CD4-positive, alpha-beta T cell treated with Interleukin-17A for 4 hours (primary cell): ENCODE measurements at places on chromosomes 1 and 21.
A peak's percentile ranks its signal among the peaks of the same experiment; 100 is the strongest.

DNA sequence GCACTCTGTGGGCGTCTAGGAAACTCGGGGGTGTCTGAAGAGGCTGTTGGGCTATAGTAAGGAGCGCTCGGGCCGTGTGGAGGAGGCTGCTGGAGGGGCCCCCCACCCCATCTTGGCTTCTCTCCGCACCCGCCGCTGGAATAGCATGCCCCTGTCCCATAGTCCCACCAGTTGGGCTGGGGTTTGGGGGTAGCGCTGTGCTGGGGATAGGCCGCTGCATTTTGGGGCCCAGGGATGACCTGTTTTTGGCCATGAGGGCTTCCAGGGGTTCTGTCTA lies 511 bp downstream of the EFNA3 start:
- DNase-seq, result no peak

GRCh38 chr1:8165595-8166360 lies 139.7 kb upstream of the ERRFI1 start:
- DNase-seq, result no peak

- DNase-seq, result no peak
Observed at GRCh38 chr1:212596798-212597197, 11.8 kb upstream of the ATF3 start.

- no peak for DNase-seq
Observed at GRCh38 chr1:202989879-202990278, 17.3 kb upstream of the TMEM183A start.

- DNase-seq, result no peak
Observed at GRCh38 chr1:219324629-219325367, 151.1 kb downstream of the LYPLAL1 start.

GRCh38 chr1:94524531-94524930 lies 17.0 kb downstream of the F3 start:
- DNase-seq, result no peak

DNA sequence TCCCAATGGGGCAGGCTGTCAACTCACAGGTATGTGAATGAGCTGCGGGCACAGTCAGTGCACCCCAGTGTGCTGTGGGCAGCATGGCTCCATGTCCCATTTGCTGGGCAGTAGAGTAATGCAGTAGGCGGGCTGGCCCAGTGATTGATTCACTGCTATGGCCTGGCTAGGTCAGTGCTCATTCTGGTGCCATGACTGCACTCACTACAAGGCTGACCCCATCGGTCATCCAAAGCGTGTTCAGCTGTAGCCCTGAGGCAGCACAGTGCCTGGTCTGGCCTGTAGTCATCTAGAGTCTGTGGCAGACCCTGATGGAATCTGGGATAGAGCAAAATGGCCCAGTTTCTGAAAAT lies 7.4 kb downstream of the HYI start:
- DNase-seq, result no peak

- DNase-seq, result no peak
Observed at GRCh38 chr1:7613106-7613850, 157.8 kb upstream of the VAMP3 start.

DNA sequence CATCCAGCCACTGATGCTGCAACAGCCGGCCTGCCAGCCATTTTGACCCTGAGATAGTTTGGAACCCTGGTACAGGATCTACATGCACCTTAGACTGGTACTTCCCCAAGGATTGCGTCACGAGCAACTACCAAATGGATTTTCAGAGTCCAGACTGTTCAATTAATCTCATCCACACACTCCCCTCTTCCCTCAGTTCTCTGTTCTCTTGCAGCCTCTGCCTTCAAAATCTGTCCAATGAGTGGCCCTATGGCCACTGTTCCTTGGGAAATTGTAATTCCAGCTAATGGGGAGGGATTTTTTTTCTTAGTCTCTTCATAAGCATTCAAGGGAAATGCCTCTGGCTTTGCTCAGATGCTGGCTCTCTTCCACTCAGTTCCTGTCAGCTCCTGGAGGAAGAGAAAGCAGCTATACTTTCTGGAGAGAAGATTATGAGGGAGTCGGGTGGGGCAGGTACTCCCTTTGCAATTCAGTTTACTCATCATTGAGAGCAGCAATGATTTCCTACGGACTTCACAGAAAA lies 19.8 kb upstream of the UAP1 start:
- no peak for DNase-seq

GRCh38 chr1:59427155-59427554 lies 130.3 kb downstream of the FGGY start:
- no peak for DNase-seq

DNA sequence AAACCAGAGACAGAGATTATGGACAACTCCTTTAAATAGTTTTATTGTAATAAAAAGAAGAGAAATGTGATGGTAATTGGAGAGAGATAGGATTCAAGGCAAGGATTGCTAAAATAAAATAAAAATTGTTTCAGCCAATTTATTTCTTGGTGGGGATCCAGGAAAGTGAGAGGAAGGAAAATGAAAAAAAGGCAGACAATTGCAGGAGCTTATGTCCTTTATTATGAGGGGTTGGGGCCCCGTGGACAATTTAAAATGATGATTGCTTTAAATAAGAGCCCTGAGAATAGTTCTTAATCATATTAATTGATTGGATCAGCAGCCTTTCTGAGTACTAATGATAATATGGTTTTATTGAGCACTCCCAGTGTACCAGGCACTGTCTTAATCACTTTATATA lies 40.2 kb downstream of the RGS2 start:
- no peak for DNase-seq

- no peak for DNase-seq
Observed at GRCh38 chr1:150410582-150411101, 46.7 kb downstream of the RPRD2 start.

- DNase-seq, result no peak
Observed at GRCh38 chr1:39892601-39893595, 8.8 kb downstream of the MYCL start.

DNA sequence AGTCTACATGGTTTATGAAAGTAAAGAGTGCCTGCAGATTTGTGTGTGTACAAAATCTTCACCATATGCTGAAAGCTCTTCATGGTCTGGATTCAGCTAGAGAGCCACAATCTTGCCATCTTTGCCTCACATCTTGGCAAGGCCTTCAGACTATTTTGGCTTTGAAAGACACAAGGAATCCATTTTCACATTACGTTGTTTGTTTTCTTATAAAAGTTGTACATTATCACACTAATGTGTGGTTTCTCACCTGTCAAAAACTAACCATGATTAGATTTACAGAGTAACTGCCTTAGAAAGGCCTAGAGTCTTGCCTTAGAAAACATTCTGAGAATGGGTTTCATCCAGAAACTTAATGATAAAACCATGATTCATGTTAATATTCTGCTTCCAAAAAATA lies 494.6 kb downstream of the NEGR1 start:
- no peak for DNase-seq

GRCh38 chr1:164560556-164560955 lies 1.6 kb downstream of the PBX1 start:
- no peak for DNase-seq

- DNase-seq, result no peak
Observed at GRCh38 chr21:46089285-46089684, 8.6 kb upstream of the COL6A2 start.

DNA sequence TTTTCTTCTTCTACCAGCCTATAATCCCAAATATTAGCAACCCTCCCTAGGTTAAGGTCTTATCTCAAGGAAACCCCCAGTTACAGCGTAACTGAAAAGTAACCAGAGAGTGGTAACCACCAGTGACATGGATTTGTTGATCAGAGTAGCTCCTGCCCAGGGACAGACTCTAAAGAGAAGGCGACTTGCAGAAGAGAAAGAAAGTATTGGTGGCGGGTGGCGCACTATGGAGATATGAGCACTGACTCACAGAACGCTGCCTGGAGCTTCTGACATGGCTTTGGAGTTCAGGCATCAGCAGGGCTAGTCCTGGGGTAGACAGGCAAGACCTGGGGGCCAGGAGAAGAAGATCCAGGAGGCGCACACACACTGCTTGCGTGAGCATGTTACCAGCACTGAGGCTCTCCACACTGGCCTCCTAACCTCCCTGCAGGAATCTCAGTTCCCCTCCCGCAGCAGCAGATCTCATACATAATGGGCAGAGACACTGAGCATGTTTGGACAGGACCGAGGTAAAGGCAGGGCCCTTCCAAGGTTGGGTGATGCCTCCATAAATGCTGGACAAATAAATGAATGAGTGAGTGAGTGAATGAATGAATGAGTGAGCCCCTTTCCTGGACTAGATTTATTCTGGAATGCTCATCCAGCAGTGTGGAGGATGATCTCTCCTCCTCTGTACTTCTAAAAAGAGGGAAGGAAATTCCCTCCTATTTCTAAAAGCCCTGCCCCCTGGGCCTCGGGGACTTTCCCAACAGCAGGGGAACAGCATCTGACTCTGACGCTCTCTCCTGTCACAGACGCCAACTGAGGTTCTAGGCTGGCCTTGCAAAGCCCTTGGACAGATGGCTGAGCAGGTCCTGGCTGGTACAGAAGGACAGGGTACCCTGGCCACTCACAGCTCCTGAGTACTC lies 175.5 kb downstream of the CLIC6 start:
- no peak for DNase-seq

DNA sequence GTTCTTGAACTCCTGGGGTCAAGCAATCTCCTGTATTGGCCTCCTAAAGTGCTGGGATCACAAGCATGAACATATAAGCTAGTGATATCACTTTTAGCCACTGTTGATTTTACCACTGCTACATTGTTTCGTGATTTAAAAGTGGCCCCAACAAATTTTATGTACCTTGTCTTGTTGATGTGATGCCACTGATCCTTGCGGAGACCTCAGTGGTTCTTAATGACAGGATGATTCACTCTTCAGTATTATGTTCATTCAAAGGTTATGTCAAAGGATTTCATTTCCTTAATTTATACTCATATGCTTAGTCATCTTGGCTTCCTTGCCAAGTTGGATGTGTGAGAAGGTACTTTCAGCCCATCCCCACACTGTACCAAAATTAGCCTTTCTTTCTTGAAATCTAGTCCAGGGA lies 12.1 kb downstream of the PRKACB start:
- DNase-seq, result peak; percentile 21

- no peak for DNase-seq
Observed at GRCh38 chr1:48051466-48052126, 54.4 kb upstream of the TRABD2B start.

GRCh38 chr1:226553924-226554282 lies 5.3 kb downstream of the STUM start:
- DNase-seq, result no peak

DNA sequence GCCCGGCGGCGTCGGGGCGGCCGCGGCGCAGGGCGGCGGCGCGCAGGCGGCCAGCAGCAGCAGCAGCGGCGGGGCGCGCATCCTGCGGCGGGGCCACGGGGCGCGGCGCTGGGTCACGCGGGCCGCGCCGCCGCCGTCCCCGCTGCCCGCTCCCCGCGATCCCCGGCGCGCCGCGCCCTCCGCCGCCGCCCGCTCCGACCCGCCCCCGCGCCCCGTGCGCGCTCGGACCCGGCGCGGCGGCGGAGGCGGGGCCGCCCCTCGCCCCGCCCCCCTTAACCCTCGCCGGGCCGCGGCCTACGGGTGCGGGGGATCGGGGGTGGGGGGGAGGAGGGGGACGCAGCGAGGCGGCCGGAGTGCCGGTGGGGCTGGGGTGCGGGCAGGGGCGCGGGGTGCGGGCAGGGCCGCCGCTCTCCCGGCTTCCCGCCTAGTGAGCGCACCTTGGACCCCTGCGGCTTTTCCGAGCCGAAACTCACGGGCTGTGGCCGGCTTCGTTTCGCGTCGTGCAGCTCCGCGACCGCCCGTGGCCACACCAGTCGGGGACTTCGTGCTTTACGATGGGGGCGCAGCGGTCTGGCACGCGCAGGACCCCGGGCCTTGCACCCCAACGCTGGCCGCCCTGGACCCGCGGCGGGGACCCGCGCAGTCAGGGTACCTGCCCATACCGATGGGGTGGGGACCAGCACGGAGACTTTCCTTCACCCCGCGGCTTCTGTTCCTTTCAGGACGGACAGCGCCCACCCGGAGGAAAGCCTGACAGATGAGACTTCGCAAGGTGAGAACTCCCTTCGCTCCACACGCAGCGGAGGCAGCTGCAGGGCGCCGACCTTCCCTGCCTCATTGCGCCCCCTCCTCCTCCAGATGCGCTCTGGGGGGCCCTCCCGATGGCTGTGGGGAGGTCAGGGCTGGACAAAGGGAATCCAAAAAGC lies at the start of gene FNDC10:
Gene FNDC10 (minus strand): TSS at position 201 of the 926 bp plus-strand sequence. CDS start 120 bp downstream, at position 81.
- DNase-seq, result peak; percentile 38
